Germinal center (tissue), 1 donor: ENCODE measurements at places on chromosomes 11 and 22.
A peak's percentile ranks its signal among the peaks of the same experiment; 100 is the strongest.

- DNase-seq: peak; percentile 63
Measured at GRCh38 chr11:108199446-108200321, 22.8 kb downstream of the NPAT start.

DNA sequence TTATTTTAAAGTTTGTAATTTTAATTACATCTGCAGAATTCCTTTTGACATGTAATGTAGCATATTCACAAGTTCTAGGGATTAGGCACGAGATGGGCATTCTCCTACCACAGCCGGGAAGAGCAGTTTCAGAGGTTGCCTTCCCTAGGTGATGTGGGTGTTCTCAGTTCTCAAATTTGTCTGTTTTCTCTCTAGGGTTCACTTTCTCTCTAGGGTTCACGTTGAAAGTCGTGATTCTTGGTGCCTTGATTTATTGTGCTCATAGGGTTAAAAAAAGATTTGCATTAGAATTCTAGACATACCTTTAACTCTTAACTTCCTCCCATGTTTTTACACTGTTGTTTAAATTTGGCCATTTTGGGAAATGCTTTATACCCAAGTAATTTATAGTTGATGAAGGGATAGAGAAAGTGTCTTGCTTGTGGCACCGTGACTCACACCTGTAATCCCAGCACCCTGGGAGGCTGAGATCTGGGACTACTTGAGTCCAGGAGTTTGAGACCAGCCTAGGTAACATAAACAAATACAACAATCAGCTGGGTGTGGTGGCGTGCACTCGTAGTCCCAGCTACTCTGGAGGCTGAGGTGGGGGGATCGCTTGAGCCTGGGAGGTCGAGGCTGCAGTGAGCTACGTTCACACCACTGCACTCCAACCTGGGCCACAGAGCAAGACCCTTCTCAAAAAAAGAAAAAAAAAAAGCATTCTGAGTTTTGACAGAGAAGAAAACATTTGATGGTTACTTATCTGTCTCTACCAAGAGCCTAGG lies 3.6 kb downstream of the MED15 start:
- DNase-seq: no peak

- DNase-seq: no peak
Measured at GRCh38 chr11:44515048-44515447, 50.4 kb upstream of the CD82 start.

DNA sequence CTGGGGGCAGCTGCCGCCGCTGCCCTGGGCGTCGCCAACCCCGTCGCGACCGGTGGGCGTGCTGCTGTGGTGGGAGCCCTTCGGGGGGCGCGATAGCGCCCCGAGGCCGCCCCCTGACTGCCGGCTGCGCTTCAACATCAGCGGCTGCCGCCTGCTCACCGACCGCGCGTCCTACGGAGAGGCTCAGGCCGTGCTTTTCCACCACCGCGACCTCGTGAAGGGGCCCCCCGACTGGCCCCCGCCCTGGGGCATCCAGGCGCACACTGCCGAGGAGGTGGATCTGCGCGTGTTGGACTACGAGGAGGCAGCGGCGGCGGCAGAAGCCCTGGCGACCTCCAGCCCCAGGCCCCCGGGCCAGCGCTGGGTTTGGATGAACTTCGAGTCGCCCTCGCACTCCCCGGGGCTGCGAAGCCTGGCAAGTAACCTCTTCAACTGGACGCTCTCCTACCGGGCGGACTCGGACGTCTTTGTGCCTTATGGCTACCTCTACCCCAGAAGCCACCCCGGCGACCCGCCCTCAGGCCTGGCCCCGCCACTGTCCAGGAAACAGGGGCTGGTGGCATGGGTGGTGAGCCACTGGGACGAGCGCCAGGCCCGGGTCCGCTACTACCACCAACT lies 1.0 kb downstream of the FUT4 start:
- no peak for DNase-seq

GRCh38 chr11:115185507-115185906 lies 318.7 kb downstream of the CADM1 start:
- no peak for DNase-seq

GRCh38 chr11:113871336-113871735 lies 4.0 kb downstream of the USP28 start:
- DNase-seq: no peak

DNA sequence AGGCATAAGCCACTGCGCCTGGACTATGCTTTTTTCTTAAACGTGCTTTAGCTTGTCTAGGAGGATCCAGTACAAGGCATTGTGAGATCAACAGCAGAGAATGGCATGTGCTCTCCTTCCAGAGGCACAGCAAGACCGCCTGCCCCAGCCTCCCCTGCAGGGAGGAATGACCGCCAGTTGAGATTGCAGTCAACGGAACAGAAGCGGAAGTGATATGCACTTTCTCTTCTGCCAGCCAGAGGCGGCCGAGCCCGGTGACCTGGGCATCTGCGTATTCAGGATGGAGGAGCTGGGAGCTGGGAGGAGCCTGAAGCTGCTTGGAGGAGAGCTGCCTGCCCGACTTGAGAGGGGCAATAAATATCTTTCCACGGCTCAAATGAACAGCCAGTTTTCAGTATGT lies 243.0 kb downstream of the CTTN start:
- DNase-seq: no peak

DNA sequence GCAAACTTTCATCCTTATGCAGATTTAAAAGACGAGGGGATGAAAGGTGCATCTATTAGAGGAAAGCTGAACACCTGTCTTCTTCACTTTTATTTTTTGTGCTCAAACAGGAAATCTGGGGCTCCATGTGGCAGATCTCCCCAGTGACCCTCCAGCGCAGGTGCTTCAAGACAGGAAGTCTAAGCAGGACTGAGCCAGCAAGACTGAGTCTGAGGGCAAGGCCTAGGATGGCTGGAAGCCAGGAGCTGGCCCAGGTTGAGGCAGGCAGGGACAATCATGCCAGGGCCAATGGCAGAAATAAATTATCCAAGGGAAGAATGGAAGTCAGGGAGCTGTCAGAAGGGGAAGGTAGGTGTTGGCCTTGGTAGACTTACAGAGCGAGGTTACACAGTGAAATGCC lies 101.1 kb upstream of the SPON1 start:
- DNase-seq: peak; percentile 23

GRCh38 chr11:55942785-55943392 lies 6.7 kb upstream of the OR5I1 start:
- DNase-seq: no peak

GRCh38 chr11:94593030-94593429 lies 25.9 kb downstream of the PIWIL4 start:
- DNase-seq: no peak

- no peak for DNase-seq
Measured at GRCh38 chr11:27514076-27514475, 7.5 kb upstream of the LIN7C start.

- DNase-seq: no peak
Measured at GRCh38 chr22:38223289-38223960, 21.6 kb downstream of the MAFF start.

GRCh38 chr11:103870821-103871309 lies 165.6 kb upstream of the DDI1 start:
- no peak for DNase-seq

GRCh38 chr11:11636671-11637070 lies 14.9 kb upstream of the GALNT18 start:
- DNase-seq: no peak

DNA sequence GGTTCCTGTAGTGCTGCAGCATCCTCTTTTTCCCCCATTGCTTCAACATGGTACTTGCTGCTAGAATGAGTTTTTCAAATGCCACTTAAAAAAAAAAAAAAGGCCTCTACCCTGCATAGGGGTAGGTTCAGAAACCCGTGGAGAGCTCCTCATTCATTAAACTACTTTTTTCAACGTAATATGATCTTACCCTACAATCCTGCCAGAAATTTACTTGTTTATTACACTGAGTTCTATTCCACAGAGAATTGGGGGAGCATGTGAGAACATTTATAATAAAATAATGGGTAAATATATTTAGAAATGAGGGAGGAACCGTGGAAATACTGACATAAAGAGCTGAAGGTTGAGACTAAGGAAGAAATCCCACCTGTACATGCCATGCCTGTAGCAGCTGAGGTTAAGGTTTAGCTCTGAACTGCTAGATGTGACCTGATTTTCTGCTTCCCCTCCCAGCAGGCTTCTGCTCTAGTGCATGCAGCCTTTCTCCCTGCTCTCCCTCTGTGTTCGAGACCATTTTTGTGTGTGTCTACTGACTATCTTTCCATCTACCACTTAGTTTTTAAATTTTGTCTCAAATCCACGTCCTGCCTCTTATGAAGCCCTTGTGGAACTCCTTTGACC lies 225.7 kb downstream of the DDX10 start:
- no peak for DNase-seq

DNA sequence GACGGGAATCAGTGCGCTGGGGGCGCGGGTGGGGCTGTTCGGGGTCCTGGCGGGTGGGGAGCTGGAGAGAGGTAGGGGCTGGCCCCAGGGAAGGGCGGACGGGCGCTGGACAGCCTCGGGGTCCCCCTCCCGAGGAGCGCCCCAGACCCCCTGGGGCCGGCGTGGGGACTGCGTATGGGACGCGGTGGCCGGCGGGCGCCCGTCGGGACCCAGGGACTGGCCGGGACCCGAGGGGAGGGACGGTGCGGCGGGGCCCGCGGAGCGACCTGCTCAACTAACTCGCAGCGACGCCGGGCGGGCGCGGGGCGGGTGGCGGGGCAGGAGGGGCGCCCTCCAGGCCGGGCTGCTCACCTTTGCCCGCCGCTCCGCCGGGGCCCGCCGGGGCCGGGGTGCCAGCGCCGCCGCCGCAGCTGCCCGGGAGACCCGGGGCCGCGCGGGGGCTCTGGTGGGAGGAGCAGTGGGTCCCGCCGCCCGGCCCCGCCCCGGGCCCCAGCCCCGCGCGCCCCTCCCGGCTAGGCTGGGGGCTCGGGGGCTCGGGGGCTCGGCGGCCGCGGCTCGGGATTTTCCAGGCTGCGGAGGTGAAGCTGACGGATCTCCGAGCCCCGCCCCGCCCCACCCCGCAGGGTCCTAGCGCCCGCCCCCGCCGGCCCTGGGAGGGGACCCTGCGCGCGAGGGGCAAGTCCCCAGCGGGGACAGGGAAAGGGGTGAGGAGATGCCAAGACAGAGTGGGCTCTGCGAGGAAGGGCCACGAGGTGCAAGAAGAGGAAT lies 12.3 kb downstream of the STARD10 start:
- peak; percentile 78 for DNase-seq

DNA sequence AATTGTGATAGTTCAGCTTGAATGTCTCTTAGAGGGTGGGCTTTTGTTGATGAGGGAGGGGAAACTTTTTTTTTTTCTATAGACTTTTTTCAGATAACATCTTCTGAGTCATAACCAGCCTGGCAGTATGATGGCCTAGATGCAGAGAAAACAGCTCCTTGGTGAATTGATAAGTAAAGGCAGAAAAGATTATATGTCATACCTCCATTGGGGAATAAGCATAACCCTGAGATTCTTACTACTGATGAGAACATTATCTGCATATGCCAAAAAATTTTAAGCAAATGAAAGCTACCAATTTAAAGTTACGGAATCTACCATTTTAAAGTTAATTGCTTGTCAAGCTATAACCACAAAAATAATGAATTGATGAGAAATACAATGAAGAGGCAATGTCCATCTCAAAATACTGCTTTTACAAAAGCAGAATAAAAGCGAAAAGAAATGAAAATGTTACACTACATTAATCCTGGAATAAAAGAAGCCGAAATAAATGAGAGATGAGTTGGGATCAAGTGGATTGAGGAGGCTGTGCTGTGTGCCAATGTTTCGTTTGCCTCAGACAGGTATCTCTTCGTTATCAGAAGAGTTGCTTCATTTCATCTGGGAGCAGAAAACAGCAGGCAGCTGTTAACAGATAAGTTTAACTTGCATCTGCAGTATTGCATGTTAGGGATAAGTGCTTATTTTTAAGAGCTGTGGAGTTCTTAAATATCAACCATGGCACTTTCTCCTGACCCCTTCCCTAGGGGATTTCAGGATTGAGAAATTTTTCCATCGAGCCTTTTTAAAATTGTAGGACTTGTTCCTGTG lies 3.9 kb downstream of the MALAT1 start:
- DNase-seq: no peak
